ENCODE measurements at places on chromosomes 3 and 15. TPM values are rescaled to one million over a fixed set of nuclear protein-coding genes. Genes with fewer than 3 reads are reported as not detected.

Gene GOLGA8Q
- not detected for total RNA-seq

GRCh38 chr3:17032407-17033034 is 147.8 kb downstream of the PLCL2 start:
- no peak for DNase-seq

Gene NR2E3
- total RNA-seq, result not detected

- no peak for DNase-seq
Observed at GRCh38 chr3:5756443-5756842, 568.9 kb downstream of the EDEM1 start.

GRCh38 chr3:9398700-9399336 is 1.4 kb downstream of the SETD5 start:
- no peak for DNase-seq

Gene PEX11A
- 4.9 TPM for total RNA-seq

GRCh38 chr15:31438601-31439265 is 112.1 kb downstream of the KLF13 start:
- no peak for DNase-seq

- DNase-seq, result no peak
Observed at GRCh38 chr15:34055868-34056595, 17.0 kb upstream of the AVEN start.

Gene IGSF11
- 2.2 TPM for total RNA-seq

Gene HYAL2
- total RNA-seq, result 74.3 TPM

- no peak for DNase-seq
Observed at GRCh38 chr3:188662795-188663194, 508.8 kb downstream of the LPP start.

GRCh38 chr3:12959838-12960378 is 113.3 kb downstream of the IQSEC1 start:
- DNase-seq, result no peak

GRCh38 chr3:177713928-177714900 is 516.9 kb upstream of the TBL1XR1 start:
- DNase-seq, result no peak

Gene ISLR
- not detected for total RNA-seq

DNA sequence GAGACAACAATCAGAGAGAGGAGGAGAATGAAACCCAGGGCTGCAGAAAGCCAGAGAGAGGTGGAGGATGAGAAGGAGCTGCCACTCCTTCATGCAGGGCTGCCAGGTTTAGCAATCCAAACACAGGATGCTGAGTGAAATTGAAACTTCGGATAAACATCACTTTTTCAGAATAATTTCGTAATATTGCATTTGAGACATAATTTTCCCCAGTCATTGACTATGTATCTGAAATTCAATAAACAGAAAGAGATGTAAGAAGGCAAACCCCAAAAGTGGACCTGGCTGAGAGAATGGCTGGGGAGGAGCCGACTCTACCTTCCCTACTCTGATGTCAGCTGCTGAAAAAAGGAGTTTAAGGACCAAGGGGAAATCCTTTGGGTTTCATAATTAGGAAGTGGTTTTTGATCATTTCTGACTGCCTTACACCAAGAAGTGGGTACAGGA is 33.8 kb downstream of the SLC9A9 start:
- DNase-seq, result no peak

All from progenitor cell of endocrine pancreas (in vitro differentiated cells).